NCI-H2227 treated with DMSO at 0.1 percent for 48 hours (cell line): ENCODE measurements at places on chromosomes 16 and 17.
A peak's percentile ranks its signal among the peaks of the same experiment; 100 is the strongest.

GRCh38 chr17:28857905-28858800, 3.3 kb downstream of the ERAL1 start:
- no peak for DNase-seq

DNA sequence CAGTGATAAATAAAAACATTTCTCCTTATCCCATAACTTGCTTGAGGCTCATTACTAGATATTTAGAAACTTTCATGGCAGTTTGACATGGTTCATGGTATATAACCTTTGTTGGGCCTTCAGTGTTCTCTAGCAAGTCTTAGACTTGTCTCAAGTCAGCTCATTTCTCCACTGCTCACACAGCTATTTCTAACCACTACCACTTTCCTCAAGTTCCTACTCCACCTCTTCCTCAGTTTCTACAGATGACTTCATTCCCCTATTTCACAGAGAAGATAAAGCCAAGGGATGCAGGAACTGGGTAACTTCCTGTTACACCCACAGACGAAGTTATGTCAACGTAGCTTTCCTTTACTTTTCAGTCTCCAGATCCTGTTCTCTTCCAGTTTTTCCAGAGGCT, 23.2 kb downstream of the NLK start:
- no peak for DNase-seq

- peak; percentile 67 for DNase-seq
Observed at GRCh38 chr17:79741751-79742588, 11.2 kb downstream of the ENPP7 start.

DNA sequence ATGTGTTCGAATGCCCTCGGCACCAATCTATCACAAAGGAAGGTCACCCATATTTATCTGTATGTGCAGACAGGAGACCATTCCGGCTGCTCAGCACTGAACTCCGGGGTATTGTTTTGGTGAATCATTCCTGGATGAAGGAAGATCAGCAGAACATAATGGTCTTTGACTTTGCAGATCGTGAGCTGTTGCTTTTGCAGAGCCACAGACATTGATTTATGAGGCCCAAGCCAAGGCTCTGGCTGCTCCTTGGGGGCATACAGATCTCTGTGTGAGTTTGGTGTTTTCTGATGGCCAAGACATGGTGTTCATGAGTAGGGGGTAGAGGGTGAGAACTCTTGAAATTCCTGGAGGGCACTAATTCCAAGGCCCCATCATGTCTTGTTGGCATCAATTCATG, 458.8 kb upstream of the HSBP1 start:
- no peak for DNase-seq

DNA sequence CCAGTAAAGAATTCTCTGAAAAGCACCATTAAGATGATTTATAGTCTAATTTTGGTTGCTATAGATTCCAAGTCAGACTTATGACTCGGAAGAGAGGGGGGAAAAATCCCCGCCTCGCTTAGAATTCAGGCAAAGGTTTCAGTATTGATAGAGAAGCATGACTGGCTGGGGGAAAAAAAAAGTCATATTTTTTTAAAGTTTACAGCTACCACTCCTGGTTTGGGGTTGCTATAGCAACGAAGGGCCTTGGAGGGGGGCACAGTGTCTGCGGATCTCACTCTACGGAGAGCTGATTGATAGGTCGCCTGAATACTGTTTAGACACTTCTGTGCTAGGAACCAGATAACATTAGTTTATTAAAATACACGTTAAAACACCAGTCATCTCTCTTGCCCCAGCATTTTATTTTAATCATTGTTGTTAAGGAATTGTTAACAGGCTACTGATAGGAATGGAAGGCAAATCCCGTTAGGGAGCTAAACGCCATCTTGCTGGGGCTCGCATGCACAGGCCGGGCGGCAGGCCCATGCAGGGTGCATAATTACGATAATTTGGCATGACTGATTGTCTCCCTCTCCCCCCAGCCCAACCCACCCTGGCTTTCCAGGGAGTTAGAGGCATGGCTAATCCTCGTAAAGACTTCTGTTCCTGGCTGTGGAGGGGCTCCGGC, 380.0 kb upstream of the XYLT1 start:
- DNase-seq = peak; percentile 96

GRCh38 chr17:64466019-64466735, 17.3 kb downstream of the MILR1 start:
- no peak for DNase-seq

DNA sequence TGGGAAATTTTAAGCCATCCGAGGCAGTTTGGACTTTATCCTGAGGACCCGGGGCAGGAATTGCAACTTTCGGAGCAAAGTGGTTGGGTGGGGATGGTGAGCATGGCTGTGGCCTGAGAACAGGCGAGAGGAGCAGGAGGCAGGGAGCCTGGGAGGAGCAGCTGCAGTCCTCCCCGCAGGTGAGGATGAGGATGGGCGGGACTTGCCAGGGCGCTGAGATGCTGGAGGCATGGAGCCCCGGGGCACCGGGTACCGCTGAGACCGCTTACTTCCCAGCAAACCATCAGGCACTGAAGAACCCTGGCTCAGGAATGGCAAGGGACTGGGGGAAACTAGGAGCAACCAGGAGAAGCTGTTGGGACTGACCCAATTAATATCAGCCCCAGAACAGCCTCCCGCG, 210.8 kb downstream of the GSG1L start:
- DNase-seq = no peak

DNA sequence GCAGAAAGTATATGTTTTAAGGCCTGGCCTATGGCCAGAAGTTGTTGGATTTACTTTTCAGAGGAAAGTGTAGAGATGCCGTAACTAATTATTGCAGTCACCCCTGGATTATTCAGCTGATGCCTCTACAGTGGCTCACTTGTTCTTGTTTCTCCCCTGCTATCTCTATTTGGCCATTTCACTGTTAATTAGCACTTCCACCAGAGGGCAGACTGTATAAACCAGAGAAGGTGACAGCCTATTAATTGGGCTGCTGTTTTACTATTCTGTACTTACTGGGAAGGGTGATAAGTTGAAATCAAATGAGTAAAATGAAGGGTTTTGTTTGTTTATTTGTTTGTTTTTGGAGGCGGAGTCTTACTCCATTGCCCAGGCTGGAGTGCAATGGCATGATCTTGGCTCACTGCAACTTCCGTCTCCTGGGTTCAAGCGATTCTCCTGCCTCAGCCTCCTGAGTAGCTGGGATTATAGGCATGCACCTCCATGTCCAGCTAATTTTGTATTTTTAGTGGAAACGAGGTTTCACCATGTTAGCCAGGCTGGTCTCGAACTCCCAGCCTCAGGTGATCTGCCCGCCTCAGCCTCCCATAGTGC, 66.0 kb downstream of the CDK12 start:
- DNase-seq = no peak

- DNase-seq = no peak
Observed at GRCh38 chr16:17770104-17770503, 299.3 kb upstream of the XYLT1 start.

DNA sequence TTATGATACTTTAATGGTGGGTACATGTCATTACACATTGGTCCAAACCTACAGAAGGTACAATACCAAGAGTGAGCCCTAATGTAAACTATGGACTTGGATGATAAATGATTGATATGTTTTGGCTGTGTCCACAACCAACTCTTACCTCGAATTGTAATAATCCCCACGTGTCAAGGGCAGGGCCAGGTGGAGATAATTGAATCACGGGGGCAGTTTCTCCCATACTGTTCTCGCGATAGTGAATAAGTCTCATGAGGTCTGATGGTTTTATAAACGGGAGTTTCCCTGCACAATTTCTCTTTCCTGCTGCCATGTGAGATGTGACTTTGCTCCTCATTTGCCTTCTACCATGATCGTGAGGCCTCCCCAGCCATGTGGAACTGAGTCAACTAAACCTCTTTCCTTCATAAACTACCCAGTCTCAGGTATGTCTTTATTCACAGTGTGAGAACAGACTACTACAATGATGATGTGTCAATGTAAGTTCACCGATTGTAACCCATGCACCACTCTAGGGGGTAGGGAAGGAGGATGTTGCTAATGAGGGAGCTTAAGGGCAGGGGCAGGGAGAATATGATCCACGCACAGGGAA, 7.0 kb upstream of the METTL22 start:
- no peak for DNase-seq

DNA sequence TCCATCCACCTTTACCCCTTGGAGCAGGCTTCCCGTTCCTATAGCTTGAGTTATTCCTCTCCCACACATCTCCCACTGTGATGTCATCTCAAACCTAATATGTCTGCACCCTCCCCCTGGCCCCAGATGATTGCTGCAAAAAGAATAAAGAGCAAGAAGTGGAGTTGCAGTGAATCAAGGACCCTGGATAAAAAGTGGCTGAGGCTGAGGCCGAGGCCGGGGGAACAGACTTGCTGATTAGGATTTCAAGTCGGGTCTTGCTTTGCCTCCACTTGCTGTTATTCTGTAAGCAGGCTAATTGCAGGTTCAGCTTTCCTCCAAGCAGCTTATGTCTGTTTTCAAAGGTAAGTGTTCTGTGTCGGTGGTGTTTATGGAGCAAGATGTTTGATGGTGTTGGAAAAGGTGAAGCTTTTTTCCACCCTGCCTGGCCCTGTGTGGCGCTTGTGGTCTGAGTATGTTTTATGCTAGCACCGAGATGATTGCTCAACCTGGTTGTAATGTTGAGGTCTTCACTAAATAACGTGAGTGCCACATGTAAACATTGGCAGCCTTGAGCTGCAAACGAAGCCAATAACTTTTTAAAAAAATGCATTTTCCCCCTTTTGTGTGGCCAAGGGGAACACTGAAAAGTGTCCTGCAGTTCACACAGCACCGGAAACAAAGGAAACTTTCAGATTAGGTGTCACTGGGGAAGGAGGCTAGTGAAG, 15.4 kb downstream of the HS3ST3B1 start:
- no peak for DNase-seq

GRCh38 chr17:36546418-36547093, 1.8 kb downstream of the GGNBP2 start:
- no peak for DNase-seq

DNA sequence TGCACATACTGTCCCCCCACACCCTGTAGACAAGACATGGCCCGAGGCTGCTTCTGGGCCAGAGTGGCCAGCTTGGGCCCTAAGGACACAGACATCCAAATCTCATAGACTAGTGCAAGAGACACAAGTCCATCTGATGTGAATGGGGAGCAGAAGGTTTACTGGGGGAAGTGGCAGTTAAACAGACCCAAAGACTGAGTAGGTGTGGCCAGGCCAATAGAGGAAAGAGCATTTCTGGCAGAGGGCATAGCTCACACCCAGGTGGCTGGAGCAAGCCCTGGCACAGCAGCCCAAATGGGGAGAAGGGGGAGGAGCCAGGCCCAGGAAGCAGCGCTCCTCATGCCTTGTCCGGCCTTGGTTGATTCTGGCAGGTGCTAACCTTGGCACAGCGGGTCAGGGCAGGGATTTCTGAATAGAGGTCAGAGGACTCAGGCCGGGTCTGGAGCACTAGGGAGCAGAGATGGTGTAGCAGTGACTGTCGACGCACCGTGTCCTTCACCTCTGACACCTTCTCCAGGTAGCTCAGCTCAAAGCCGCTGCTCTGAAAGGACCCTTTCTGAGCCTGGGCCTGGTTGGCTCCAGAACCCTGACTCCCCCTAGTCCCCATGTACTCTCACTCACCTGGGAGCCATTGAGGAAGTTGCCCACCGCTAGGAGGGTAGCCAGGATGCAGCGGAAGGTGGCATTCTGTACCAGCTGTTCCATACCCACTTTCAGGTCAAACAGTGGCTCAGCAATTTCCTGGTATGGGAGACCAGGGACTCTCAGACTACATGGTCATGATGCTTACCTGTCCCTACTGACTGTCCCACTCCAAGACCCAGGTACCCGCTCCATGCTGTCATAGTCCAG, 4.1 kb downstream of the TMEM208 start:
- no peak for DNase-seq

- no peak for DNase-seq
Observed at GRCh38 chr17:8142158-8142886, 9.9 kb downstream of the PER1 start.

DNA sequence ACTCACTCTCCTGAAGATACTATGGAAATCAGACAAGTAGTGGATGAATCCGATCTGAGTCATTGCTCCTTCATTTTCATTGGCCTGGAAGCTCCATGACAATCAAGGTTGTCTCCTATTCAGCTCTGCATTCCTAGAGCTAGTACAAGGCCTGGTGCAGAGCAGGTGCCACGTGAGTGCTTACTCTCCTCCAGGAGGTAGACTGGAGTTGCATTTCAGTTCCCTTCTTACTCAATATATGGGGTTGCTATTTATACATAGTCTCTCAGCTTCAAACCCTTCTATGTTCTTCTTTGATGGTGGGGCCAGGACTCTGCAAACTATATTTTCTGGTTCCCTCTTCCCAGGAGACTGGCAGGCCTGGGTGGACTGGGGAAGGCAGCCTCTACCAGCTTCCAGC, 148.3 kb downstream of the ASIC2 start:
- DNase-seq = no peak

DNA sequence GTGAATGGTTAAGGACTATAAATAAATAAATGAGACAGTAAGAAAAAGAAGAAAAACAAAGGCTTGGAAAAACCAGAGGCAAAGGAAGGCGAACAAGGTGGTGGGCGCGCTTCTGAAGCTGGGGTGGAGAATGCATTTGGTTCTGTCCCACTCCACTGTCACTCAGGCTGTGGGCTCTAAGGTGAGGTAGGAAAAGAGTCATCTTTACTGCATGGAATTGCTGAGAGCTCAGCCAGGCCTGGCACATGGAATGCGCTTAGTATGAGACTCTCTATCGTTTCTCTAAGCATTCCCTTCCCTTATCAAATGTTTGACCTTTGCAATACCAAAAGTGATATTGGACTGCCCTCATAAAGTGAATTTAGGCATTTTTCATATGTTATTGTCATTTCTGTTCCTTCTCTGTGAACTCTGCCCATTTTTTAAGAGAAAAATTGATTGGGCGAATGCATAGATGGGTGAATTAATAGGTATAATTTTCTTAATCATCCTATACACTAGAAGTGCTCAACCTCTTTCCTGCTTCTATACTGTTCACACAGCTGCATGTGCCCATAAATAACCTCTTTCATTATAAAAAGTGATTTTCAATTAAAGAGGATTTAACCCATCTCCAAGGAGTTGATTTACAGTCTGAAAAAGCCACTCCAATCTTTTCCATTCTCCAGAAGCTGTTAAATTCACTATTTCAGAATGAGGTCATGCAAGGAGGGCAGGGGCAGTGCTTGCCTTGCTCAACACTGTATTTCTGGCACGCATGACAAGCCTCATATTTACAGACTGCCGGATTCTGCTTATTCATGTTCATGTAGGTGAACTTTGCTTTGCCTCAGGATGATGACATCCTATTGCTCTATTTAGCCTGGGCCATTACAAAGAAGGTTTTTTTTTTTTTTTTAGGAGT, 87.7 kb downstream of the MYH10 start:
- DNase-seq = peak; percentile 11

- no peak for DNase-seq
Observed at GRCh38 chr16:1081734-1082265, 9.3 kb downstream of the SSTR5 start.

DNA sequence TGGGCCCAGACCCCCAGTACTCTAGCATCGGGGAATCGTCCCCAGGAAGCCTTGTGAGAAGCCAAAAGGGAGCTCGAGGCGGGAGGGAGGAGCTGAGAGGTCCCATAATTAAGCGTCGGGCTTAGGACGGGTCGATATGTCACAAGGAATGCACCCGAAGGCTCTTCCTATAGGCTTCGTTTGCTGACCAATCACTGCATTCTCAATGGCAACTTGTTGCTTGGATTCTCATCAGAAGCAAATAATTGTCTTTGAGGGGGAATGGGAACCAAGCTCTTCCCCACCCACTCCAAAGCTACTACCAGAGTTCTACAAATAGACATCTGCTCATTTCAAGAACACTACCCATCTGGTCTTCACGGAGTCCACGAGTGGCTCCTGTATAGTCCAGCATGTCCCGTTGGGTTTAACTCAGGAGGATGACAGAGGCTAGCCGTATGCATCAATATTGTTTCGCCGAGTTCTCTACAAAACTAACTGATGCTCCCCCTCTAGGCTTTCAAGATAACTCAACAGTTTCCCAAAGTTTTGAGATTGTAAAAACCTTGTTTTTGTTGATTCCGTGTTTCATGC, 628 bp upstream of the BLMH start:
- no peak for DNase-seq
